ENCODE measurements at places on chromosomes 3 and 15.

DNA sequence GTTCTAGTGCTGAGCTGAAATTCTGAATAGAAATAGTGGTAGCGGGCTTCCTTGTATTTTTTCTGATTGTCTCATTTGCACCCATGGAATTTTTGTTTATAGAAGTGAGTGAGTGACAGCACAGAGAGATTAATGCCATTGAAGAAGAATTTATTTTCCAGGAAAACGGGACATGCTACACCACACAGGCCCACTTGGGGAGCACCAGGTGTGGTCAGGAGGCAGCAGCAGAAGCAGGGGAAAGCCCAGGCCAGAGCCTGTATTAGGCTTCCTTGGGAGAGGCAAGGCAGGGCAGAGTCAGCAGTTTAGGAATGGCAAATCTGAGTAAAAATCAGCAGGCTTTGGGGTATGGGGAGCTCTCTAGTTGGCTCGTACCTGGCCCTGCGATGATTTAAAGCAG lies 88.4 kb upstream of the ATP11B start:
- no peak for DNase-seq

- no peak for DNase-seq
These were observed 63.9 kb upstream of the RNU6-1 start for GRCh38 chr15:67903708-67904107.

- peak; percentile 53 for DNase-seq
These were observed 7.0 kb downstream of the EIF4A2 start for GRCh38 chr3:186790261-186790981.

- DNase-seq, result no peak
These were observed 231.7 kb downstream of the ARPP21 start for GRCh38 chr3:35871009-35871408.

DNA sequence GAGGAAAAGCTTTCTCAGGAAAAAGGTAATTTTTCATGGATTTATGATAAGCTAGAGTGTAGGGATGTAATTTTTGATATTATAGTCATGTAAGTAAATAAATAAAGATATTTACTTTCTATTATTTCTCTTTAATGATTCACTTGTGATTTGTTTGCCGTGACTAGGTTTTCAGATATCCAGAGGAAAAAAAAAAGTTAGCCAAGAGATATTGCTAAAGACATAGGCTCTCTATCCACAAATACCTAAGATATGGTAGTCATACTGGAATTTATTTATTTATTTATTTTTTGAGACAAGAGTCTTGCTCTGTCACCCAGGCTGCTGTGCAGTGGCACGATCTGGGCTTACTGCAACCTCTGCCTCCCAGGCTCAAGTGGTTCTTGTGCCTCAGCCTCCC lies 59.9 kb downstream of the AP4E1 start:
- no peak for DNase-seq

DNA sequence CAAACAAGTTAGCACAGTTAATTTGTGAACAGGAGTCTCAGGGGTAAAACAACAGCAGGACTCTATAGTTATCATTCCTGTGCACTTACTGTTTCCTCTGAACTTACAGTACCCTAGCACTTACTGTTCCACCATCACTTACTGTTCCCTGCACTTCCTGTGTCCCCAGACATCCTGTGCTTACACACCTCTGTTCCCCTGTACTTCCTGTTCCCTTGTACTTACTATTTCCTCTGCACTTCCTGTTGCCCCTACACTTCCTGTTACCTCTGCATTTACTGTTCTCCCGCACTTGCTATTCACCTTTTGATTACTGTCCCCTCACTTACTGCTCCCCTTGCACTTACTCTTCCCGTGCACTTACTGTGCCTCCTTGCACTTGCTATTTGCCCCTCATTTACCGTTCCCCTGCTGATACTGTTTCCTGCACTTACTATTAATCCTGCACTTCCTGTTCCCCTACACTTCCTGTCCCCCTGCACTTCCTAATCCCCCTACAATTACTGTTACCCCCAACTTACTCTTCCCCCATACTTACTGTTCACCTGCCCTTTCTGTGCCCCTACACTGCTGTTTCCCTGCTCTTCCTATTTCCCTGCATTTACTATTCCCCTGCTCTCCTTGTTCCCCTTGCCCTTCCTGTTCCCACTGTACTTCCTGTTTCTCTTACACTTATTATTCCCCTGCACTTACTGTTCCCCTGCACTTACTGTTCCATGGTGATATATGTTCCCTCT lies 30.3 kb downstream of the TPRA1 start:
- DNase-seq, result no peak

GRCh38 chr3:174505266-174505665 lies 353.9 kb upstream of the NAALADL2 start:
- DNase-seq, result no peak

- no peak for DNase-seq
These were observed 71.3 kb upstream of the CACNA1D start for GRCh38 chr3:53422954-53423698.

DNA sequence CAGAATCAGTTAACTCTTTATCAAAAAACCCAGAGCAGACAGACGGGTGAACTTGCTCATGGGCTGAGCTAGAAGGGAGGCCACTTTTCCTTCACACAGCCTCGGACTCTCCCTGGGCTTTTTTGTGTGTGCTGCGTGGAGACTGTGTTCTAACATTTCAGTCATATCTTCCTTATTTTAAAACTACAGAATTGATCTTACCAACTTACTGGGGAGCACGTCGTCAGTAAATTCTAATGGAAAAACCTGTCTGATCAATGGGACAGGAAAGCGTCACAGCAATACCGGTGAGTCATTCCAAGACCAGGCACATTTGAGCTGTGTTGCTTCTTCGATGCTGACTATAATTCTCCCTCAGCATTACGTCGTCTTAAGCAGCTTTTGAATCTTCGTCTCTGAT lies 145.1 kb downstream of the LPP start:
- peak; percentile 89 for DNase-seq

DNA sequence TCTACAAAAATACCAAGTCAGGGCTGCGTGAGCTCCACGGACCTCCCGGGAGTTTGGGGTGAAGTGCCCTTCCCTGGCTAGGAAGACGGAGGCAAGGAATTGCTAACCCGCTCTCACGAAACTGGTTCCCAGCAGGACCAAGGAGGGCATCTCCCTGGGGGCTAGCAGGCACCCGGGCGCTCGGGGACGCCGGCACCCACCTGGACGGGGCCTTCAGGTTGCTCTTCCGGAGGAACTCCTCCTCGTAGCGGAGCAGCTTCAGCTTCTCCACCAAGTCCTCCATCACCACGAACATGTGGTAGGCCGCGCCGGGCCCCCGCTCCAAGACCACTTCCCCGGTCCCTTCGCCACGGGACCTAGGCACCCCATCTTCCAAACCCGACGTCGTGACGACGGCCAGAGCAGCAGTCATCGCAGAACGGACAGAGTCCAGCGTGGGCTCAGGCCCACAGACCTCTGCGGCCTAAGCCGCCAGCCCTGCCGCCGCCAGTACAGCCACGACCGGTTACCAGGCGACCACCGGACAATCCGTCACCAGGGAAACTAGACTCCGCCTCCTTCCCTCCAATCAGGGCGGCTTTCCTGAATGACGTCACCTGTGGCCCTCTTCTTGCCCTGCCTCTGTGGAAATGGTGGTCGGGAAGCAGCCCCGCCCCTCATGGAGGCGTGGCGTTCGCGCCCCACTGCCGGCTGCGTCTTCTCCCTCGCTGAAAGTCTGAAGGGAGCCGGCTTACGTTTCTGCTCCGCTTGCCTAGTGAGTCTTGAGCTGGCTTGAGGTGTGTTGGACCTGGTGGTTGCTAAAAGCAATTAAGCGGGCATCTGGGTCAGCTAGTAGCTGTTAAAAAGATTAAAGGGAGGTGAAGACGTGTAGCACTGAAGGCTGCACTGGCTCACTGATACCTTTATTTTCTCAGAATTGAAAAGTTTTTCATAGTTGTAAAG lies at the start of gene IFT57:
Gene IFT57 (minus strand): TSS at position 514 of the 942 bp plus-strand sequence. CDS start 102 bp downstream, at position 412.
- DNase-seq, result peak; percentile 98

GRCh38 chr15:32953533-32953910 lies 235.7 kb downstream of the GREM1 start:
- DNase-seq, result no peak

- DNase-seq, result no peak
These were observed 9.8 kb upstream of the SNRPN start for GRCh38 chr15:24944954-24945353.

DNA sequence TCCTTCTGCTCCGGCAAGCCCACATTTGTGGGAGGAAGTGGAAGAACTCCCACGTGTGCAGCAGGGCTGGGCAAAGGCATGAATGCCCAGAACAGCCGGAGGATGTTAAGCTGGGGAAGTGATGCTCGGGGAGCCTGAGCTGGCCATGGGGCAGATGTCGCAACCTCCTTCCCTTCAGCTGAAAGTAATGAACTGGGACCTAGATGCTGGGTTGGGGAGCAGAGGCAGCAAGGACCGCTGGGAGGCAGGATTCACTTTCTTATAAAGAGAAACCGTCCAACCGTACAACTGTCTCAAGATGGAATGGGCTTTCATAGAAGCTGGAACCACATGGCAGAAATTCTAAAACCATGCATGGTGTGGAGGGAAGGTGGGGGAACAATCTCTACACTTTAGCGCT lies 290.9 kb downstream of the OCA2 start:
- DNase-seq, result no peak

DNA sequence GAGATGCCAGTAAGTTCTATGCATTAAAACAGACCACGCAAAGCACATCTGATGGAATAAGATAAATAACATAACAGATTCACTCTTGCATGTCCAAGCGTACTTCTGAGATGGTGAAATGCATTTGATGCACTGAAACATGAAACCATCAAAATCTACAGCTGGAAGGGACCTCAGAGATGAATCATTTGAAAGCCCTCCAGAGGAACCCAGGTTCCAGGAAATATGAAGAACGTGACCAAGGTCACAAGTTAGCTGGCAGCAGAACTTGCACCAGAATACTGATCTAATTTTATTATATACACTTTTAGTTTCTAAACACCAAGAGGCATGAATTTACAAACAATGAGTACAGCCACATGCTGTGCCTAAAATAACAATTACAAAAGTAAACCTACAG lies 957.1 kb downstream of the FHIT start:
- DNase-seq, result peak; percentile 3

GRCh38 chr3:142894493-142894892 lies 5.6 kb upstream of the PCOLCE2 start:
- no peak for DNase-seq

DNA sequence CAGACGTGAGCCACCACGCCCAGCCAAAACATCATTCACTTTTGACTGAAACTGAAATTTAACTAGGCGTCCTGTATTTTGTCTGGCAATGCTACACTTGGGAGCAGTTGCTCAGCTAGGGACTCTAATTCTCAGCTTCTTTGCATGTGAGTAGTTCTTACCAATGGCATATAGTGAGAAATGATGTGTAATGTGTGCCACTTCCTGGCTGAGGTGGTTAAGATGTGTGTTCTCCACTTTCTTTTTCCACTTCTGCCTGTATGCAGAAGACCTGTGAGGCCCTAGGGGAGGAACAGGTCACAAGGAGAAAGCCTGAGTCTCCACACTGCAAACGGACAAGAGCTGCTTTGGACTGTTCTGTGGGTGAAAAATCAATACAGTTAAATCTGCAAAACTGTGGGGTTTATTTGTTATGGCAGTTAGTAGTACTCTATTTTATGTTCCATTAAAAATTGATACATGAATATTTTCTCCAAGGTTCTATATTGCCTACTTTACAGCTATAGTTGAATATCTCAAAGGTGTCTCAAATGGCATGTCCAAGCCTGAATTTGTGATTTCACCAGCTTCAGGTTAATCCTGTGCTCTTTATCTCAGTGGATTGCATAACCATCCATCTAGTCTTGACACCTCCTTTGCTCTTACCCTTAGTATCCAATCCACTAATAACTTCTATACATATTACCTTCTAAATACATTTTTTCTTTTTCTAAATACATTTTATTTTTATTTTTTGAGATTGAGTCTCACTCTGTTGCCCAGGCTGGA lies 59.3 kb downstream of the NR1D2 start:
- peak; percentile 67 for DNase-seq

DNA sequence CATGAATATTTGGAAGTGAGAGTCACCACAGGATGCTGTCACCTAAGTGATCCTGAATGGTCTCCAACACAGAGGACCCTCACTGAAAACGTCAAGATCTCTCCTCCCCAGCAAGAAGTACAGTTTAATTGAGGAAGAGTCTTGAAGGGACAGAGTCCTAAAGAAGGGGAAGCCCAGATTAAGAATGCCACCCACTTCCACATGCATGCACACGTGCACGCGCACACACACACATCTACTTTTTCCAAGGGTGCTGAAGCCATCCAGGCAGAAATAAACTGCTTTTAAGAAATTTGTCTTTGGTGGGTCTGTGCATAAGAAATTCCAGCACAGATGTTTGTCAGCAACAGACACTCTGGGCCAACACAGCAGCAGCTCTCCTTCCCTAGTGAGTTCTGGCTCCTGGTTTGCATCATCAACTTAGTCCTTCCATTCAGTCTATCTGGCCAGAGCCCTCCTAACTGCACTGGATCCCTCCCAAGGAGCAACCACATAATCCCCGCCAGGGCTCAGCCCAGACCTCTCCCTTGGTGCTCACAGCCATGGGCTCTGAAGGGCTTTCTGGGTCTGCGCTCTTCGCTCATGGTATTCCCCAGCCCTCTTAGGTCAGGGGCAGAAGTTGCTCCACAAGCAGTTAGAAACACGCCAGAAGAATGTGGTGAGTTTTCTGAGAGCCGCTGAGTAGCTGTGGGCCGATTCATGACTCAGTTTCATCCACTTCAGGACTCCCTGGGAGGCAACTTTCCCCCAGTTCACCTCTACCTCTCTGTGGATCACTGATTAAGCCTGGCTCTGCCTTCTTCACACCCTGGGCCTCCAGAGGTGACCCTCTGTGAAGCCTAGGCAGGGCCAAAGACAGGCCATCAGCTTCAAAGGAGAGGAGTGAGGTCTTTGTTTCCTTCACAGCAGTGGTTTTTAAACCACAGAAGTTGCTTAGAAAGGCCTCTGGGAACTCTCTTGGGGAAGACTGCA lies 132.6 kb upstream of the LIPC start:
- no peak for DNase-seq

GRCh38 chr3:168272343-168272985 lies 176.7 kb upstream of the GOLIM4 start:
- DNase-seq, result no peak

- DNase-seq, result no peak
These were observed 31.9 kb upstream of the STRIT1 start for GRCh38 chr3:155325263-155325835.

DNA sequence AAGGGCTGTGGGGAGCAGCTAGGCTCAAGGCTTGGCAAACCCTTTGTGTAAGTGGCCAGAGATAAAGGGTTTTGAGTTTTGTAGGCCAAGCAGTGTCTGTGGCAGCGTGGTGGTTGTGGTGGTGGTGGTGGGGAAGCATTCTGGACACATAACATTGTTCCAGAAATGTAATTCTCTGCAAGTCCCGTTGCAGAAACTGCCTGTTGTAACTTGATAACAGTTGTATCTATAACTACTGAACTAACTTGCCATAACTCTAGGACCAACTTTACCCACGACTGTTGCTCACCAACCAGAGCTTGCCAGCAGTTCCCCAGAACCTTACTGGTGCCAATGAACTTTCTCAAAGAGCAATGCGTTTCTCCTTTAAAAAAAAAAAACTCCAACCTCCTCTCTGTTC lies 18.1 kb upstream of the TMEM40 start:
- no peak for DNase-seq

DNA sequence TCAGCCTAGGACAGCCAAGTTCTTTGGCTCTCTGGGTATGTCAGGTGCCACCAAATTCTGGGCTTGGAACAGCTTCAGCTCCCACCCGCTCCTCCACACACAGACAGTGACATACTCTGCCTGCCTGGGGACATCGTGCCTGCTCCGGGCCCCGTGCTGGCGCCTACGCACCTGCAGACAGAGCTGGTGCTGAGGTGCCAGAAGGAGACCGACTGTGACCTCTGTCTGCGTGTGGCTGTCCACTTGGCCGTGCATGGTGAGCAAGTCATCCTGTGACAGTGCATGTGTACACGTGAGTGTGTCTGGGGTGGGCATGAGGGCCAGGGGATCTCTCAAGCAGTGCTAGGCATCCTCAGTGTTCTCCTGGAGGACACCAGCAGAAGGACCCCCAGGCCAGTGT lies 922 bp downstream of the IL17RC start:
- DNase-seq, result no peak

Data from activated CD4-positive, alpha-beta T cell treated with anti-CD3 and anti-CD28 coated beads, Interleukin-2, Interleukin-4, amounts not matched to agents 100 ng/mL and 50 ng/mL, durations not matched to agents 16 hours and 8 hours (primary cell).